ENCODE measurements at places on chromosomes 3 and 15.
A peak's percentile ranks its signal among the peaks of the same experiment; 100 is the strongest.

GRCh38 chr3:59990915-59991314, 941.1 kb upstream of the CFAP20DC start:
- DNase-seq = no peak

GRCh38 chr15:98881526-98882520, 125.8 kb downstream of the PGPEP1L start:
- no peak for DNase-seq

GRCh38 chr15:71730277-71731144, 79.8 kb upstream of the NR2E3 start:
- no peak for DNase-seq

GRCh38 chr15:85507114-85507513, 126.7 kb downstream of the AKAP13 start:
- DNase-seq = no peak

DNA sequence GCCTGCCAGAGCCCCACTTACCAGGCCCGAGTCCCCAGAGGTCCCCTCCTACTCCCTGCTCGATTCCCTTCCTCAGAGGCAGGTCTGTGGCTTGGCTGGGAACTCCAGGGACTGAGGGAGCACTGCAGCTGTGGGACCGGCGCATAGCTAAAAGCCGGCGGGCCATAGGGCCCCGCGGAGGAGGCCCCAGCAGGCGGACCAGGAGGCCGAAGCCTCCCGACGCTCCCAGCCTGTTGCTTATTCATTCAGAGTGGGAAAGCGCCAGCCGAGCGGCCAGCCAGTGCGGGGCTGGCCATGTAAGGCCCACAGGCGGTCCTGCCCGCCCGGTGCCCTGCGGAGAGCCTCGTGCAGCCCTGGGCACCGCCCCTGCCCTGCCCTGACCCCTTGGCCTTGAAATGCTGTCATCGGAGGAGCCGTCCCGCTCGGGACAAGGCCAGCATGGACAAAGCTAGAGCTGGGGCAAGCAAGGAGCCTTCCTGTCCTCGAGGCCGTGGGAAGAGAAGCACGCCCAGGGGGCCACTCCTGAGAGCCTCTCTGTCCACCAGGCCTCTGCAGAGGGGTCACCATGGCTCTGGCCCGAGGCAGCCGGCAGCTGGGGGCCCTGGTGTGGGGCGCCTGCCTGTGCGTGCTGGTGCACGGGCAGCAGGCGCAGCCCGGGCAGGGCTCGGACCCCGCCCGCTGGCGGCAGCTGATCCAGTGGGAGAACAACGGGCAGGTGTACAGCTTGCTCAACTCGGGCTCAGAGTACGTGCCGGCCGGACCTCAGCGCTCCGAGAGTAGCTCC, at the start of gene LOXL1:
Gene LOXL1 (plus strand): TSS at position 244 of the 784 bp plus-strand sequence. CDS start 322 bp downstream, at position 566.
- DNase-seq = peak; percentile 75

DNA sequence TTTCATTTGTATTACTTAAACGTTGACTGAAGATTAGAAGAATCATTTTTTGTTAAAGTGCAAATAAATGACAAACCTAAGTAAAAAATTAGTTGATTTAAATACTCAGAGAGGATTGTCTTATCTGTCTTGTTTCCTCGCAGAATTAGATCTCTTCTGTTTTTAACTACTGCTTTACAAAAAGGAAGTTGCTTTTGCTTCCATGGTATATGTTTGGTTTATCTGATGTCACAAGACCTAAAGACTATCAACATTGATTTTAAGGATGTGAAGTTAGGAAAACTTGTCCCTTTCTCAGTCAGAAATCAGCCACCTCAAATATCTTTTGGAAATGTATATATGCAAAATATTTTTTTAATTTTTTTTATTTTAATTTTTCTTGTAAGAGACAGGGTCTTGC, 28.7 kb downstream of the GPR171 start:
- no peak for DNase-seq
